Left kidney (tissue), 8 donors: ENCODE measurements at places on chromosomes 7 and 10.
A peak's percentile ranks its signal among the peaks of the same experiment; 100 is the strongest.

DNA sequence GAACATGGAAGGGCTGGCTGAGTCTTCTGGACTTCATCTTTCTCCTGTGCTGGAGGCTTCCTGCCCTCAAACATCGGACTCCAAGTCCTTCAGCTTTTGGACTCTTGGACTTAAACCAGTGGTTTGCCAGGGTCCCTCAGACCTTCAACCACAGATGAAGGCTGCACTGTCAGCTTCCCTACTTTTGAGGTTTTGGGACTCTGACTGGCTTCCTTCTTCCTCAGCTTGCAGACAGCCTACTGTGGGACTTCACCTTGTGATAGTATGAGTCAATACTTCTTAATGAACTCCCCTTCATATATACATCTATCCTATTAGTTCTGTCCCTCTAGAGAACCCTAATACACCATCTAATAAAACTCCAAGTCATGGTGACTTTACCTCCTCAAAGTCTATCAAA, 4.0 kb upstream of the CLEC5A start:
- no peak for DNase-seq

DNA sequence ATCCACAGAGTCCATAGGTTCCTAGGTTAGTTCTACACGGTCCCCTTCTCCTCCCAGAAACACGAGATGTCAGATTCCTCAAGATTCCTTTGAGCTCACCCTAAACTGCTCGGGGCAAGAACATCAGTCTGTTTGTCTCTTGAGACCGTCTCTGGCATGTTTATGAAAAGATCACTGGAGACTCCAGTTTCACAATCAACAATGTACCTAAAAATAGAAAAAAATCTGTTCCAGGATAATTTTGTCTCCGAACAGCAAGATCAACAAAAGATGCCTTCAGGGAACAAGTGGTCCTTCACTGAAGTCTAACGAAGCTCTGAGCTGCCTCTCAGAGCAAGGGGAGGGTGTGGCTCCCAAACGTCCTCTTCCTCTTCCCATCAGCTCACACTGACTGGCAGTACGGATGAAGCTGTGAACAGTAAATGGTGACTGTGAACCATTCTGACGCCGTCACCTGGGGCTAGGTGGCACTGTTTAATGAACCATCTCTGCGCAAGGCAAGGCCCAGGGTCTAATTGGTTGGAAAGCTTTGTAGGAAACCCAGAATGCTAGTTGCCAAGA, 156.2 kb upstream of the LYZL1 start:
- DNase-seq = no peak

GRCh38 chr10:88095223-88095721, 231.8 kb downstream of the PTEN start:
- DNase-seq = peak; percentile 59

- no peak for DNase-seq
These were observed 92.7 kb downstream of the PIP4K2A start for GRCh38 chr10:22621726-22622125.

DNA sequence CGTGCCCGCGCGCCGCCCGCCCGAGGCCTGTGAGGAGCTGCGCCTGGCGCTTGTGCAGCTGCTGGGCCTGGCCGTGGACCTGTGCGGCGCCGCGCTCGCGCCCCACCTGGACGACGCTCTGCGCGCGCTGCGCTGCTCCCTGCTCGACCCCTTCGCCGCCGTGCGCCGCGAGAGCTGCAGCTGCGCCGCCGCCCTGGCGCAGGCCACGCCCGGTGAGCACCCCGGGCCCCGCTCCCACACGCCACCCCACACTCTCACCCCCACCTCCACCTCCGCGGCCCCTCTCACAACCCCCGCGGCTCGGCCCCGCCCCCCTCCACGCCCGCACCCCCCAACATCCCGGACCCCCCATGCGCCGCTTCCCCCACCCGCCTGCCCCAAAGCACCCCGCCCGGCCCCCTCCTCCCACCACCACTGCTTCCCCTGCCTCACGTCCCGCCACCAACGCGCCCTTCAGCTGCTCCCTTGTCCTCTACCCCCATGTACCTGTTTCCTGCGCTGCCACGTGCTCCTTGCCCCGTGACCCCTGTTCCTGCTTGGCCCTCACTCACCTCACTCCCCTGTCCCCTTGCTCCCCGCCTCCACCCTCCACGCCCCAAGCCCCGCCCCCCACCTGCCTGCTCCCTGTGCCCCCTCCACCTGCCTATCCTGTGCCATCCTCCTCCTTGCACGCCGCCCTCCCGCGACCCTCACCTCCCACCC, at the start of gene PRKAR1B:
Gene PRKAR1B (minus strand): TSS at position 178 of the 702 bp plus-strand sequence. CDS start 15,776 bp downstream, outside the sequence.
- DNase-seq = no peak

GRCh38 chr10:79079490-79080355, 11.0 kb downstream of the ZMIZ1 start:
- DNase-seq = no peak

DNA sequence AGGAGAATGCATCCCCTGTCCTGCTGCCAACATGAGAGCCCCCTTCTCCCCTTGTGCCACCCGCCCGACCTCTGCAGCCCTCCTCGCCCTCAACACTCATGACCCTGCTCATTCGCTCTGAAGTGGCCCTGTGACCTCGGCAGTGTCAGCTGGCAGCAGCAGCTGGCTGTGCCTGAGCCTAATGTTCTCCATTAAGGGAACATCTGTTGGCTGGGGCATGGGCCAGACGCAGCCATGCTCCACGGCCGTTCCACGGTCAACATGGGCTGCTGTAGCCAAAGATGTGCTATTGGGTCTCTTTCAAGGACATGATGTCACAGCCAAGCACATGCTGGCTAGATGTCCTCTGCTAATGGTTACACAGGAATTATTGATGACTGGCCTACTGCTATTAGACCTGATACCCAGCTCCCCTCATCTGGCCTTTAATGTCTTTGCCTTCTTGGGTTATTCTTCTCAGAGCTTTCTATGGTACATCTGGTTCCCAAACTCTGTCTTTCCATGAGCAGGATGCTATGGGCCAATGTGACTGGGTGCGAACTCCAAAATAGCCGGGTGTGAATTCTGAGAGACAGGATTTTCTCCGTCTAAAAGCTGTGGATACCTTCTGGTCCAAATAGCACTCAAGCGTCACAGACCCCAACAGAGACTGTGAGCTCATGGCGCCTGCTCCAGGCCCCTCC, 22.4 kb downstream of the ADCYAP1R1 start:
- DNase-seq = no peak

- DNase-seq = no peak
These were observed 35.9 kb upstream of the SKAP2 start for GRCh38 chr7:26900251-26900650.

GRCh38 chr7:55438085-55438756, 73.1 kb downstream of the LANCL2 start:
- DNase-seq = no peak

- no peak for DNase-seq
These were observed 92.2 kb upstream of the AMPH start for GRCh38 chr7:38723327-38723726.

- DNase-seq = no peak
These were observed 186.7 kb downstream of the TPK1 start for GRCh38 chr7:144649120-144649519.

GRCh38 chr7:138622841-138623240, 78.3 kb downstream of the SVOPL start:
- no peak for DNase-seq

DNA sequence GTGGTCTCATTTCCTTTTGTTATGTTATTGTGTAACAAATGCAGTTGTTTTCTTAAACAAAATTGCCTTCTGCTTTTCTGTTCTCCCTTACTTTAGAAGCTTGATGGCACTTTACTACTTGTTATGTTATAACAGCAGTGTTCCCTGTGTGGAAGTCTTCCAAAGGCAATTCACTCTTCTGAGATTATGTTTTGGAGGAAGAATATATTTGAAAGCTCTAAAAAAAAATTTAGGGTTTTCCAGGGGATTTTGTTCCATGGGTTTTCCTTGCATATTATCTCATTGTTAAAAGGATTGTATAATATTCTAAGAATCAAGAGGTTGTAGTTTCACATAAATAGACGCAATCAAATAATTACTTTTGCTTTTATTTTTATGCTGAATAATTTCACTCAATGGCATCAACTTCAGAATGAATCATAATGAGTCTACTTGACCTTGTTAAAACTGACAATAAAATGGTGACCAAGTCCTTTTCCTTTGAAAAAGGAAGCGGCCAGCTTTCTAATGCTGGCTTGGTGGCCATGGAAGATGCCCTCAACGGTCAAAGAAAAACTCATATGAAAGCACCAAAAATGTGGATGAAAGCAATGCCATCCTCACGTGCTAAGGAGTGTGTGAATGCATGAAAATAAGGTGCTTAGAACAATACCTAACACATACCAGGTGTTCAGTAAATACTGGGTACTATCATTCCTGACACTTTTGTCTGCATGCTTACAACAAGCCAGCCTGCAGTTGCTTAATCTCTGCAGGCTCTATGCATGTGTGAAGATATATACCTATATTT, 92.4 kb upstream of the KLF6 start:
- DNase-seq = no peak

GRCh38 chr10:102743078-102743587, 615 bp upstream of the WBP1L start:
- DNase-seq = no peak

GRCh38 chr7:55065511-55066229, 46.9 kb downstream of the EGFR start:
- no peak for DNase-seq

GRCh38 chr7:36657036-36657660, 67.1 kb downstream of the AOAH start:
- DNase-seq = no peak

GRCh38 chr7:6399351-6399750, 48.4 kb downstream of the DAGLB start:
- no peak for DNase-seq

GRCh38 chr7:88566162-88566729, 193.3 kb upstream of the ZNF804B start:
- DNase-seq = no peak
